ENCODE measurements at places on chromosomes 6 and 20.

DNA sequence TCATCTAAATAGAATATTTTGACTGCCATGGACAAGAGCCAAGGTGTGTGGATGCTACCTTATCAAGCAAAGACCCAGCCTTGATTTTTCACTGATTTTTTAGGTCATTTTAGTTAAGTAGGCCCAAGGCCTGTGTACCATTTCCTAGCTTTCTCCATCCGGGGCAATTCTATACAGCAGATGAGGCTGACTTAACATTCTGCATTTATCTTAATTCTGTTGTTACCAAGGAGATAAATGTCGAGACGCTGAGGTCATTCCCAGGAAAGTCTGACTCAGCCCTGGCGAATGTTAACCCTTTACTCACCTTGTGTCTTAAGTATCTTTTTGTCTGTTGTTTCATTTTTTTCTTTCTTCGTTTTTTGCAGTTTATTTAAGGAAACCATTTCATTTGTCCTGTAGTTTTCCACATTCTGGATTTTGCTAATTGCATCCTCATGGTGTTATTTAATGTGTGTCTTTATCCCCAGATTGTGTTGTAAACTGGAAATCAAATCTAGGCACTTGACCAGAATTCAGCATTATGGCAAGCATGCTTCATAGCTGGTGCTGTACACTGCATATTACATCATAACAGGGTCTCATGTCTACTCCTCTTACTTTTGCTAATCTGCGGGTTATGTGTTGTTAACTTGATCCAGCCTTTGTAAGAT, 277.0 kb downstream of the CDKAL1 start:
- DNase-seq: no peak

GRCh38 chr6:134937426-134937825, 12.5 kb downstream of the ALDH8A1 start:
- DNase-seq: no peak

DNA sequence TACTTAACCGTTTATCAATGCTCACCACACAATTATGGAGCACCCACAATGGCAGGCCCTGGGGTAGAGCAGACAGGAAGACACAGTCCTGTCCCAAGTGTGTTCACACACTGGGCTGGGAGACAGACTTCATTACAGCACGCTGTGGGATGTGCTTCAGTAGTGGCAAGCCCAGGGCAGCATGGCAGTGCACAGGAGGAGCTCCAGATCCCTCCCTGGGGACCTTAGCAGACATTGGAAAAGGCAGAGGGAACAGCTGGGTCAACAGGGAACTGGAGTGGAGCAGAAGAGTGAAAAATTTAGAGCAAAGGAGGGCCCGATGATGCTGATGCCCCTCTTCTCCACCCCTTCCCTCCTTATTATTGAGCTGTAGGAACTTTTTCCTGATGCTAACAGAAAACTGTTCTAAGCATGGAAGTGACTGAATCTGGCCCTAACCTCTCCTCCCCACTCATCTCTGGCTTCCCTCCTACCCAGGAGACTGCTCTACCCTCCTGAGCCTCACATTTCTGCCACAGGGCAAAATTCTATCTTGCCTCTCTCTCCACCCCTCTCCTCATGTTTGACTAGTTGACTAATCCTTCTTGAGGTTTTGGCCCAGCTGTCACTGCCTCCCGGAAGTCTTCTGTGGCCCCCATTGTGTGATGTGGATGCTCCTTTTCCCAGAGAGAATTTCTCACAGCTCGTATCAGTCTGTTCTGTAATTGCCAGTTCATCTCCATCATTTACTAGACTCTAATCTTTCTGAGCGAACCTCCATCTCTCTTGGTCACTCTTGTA, 41.3 kb upstream of the NOP56 start:
- no peak for DNase-seq

DNA sequence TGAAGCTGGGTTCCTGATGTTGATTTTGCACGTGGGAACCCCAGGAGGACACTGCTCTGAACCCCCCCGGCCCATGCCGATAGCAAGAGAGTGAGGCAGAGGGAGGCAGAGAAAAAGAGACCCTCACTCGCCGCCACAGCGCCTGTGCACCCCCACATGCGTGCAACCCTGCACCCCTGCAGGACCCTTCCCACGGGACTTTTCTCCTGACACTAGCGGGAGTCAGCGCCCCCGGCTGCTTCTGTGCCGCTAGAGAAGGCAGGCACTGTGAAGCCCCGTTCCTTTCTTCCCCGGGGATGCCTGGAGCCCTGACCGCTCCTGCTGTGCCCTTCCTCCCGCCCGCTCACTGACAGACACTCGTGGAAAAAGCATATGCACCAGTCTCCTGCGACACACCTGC, 67.4 kb downstream of the GMPR start:
- DNase-seq: no peak

DNA sequence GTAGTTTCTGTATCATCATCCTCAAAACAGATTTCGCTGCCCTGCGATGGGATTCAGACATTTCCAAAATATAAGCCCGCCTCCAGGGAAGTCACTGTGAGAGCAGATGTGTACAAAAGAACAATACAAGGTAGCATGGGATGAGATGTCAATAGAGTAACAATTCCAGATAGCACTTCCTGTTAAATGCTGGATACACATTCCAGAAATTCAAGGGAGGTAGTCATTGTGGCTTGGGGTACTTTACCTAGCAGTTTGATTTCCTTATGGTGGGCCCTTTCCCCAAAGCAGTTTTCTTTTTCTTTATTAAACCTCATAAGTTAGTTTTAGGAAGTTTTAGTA, 2.5 kb downstream of the RNF217 start:
- DNase-seq: no peak

DNA sequence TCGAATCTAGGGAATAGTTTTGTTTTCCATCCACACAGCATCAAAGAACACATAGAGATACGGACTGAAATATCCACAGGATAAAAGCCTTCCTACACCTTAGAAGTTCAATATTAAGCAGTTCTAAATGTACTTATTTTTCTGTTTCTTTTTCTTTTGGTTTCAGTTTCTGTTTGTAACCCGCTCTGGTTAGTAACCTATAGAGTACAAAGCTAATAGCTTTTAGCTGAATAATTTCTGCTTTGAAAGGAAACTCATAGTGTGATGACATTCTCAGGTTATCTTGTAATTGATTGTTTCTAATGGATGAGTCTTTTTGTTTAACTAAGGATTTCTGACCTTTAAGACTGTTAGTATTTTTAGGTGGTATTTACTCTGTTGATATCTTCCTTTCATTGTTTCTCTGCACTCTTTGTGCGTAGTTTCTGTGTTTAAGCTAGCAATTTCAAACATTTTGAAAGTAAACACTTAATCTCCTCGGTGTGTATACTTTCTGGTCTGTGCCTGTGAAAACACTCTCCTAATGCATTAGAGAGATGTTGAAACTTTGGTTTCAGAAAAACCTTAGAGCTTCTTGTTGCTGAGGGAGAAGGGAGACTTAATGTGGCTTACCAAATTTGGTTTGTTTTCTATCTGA, 385.5 kb downstream of the HDGFL1 start:
- DNase-seq: no peak
